ENCODE measurements at places on chromosomes 12 and 14.

DNA sequence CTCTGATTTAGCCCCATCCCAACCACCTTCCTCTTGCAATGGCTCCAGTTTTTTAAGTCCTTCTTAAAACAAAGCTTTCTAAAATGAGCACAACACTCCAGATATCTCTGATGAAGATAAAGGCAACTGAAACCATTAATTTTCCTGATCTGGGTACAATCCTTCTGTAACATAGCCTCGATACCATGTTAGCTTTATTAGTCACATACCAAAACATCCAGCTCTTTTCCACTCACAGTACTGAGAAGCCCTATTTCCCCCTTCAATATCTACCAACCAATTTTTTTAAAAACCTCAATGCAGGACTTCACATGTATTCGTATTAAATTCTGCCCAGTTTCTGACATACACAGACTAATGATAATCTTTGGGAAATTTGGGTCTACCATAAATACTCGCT, 105.9 kb downstream of the MED13L start:
- peak; percentile 20 for ATAC-seq

- ATAC-seq, result peak; percentile 63
Observed at GRCh38 chr12:3973269-3973884, 100.2 kb upstream of the PARP11 start.

DNA sequence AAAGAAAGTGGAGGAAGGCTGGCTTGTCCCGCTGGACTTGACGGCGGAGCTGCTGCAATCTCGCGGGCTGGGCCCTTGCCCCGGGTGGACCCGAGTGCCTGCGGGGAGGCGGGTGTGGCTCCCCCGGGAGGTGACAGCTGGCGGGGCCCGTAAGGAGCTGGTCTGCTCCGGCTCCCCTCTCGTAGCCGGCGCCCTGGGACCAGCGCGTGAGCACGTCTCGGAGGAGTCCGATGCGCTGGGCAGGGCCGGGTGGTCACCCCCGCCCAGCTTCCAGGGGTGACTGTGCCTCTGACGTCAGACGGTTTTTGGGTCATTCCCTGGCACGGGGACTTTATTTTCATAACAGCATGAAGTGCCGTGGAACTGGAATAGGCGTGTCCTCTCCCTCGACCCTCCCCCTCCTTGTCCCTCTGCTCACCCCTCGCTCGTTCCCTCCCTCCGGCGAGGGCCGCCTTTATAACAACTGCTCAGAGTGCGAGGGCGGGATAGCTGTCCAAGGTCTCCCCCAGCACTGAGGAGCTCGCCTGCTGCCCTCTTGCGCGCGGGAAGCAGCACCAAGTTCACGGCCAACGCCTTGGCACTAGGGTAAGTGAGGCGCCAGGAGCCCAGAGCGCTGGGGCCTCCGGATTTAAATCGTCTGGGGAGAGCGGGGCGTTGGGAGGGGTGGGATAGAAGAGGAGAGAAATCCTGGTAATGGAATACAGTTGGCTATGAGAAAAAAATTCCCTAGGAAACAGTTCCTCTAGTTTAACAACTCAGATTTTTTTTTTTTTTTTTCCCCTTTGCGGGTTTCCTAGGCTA, at the start of gene GPRC5A:
Gene GPRC5A (plus strand): TSS at position 483 of the 801 bp plus-strand sequence. CDS start 16,688 bp downstream, outside the sequence.
- peak; percentile 75 for ATAC-seq

DNA sequence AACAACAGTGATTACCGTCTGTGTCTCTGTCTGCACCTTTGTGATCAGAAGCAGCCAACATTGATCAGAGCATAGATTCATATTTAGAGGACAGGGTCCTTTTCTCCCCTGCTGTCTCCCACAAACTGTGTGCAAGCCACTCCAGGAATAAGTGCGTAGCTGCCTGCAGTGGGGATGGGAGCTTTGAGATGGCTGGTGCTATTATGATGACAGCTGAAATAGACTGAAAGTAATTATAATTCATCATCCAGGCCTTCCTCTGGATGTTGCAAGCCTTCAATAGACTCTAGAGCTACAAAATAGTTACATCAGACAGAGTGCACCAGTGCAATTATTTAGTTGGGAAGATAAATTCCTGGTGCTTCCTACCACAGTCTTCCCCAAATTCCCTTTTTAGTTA, 68.1 kb downstream of the BORCS5 start:
- ATAC-seq, result no peak
